ENCODE measurements at places on chromosomes 2 and 18. TPM values are rescaled to one million over a fixed set of nuclear protein-coding genes. Genes with fewer than 3 reads are reported as not detected.

C2orf78 gene
- not detected for total RNA-seq

- peaks cover 6% of the 10 kb centered on the region for H3K27me3 ChIP-seq
- no peak overlapping the region for H3K27ac ChIP-seq
- H3K4me1 ChIP-seq = no peaks in the 10 kb centered on the region
- H3K36me3 ChIP-seq = no peaks in the 10 kb centered on the region
- no peak for DNase-seq
- H3K4me3 ChIP-seq = no peak overlapping the region
Measured at GRCh38 chr2:234919711-234920110, 32.1 kb upstream of the SH3BP4 start.

REEP1 gene
- 0.71 TPM for total RNA-seq

DNA sequence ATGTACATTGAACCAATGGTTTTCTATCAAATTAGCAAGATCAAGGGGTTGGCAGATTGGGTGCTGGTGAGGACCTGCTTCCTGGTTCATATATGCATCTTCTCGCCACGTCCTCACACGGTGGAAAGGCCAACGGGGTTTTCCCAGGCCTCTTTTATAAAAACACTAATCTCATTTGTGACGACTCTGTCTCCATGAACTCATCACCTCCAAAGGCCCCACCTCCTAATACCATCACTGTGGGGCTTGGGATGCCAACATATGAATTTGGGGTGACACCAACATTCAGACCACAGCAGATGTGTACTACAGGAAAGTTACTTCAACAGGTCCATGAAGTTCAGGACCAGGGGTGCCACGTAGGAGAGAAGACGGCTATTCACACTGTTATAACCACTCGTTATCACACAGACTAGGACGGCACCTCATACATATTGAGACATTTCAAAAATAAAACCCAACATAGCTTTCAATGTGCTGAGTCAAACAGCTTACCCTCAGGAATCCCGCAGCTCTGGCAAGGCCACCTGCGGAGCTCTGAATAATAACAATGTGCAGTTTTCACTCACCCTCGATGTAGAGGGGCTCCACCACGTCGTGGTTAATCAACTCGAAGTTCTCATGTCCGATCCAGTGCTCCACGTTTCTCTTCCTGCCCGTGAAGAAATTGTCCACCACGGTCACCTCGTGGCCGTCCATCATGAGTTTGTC is 49.3 kb downstream of the UXS1 start:
- no peaks in the 10 kb centered on the region for H3K27me3 ChIP-seq
- peaks cover 56% of the 10 kb centered on the region for H3K4me1 ChIP-seq
- H3K4me3 ChIP-seq = no peak overlapping the region
- no peak for DNase-seq
- H3K27ac ChIP-seq = peak overlapping the region; percentile 85

DNA sequence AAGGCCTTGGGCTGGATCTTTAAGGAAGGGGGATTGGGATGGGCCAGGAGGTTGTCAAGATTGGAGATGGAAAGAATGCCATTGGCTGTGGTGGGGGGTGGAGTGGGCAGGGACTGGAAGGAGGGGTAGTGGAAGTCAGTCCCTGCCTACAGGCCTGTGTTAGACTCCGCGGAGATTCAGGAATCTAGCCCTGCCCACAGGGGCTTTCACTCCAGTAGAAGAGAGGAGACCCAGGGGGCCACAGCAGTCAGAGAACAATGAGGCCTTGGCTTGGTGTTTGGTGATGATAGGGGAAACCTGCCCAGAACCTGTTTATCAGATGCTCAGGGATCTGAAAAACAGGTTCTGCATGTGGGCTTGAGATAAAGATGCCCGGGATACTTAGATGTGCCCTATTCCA is 6.1 kb downstream of the STEAP3 start:
- H3K36me3 ChIP-seq = no peaks in the 10 kb centered on the region
- no peaks in the 10 kb centered on the region for H3K4me1 ChIP-seq
- no peak overlapping the region for H3K27ac ChIP-seq
- no peak for DNase-seq
- no peak overlapping the region for H3K4me3 ChIP-seq

GRCh38 chr2:234355021-234355720 is 141.7 kb downstream of the ARL4C start:
- peaks cover 24% of the 10 kb centered on the region for H3K36me3 ChIP-seq
- no peaks in the 10 kb centered on the region for H3K27me3 ChIP-seq
- H3K4me1 ChIP-seq = peaks cover 24% of the 10 kb centered on the region
- H3K27ac ChIP-seq = no peak overlapping the region

DNA sequence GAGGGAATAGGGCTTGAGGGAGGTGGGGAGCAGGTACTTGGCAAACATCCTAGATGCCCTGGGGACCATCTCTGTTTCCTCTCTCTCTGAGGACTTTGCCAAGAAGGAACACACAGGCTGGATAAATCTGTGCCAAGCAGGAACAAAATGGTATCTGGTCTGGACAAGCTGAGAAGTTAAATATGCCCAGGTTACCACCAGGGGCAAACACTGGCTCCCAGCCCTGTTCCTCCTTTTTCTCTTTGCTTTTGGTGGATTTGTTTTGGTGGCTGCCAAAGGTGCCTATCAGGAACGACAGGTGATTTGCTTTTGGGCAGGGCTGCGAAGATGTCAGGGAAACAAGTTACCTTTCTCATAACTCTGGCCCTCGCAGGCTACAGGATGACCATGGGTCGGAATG is 227.5 kb upstream of the SMAD2 start:
- peaks cover 57% of the 10 kb centered on the region for H3K27me3 ChIP-seq
- no peak overlapping the region for H3K27ac ChIP-seq
- H3K4me1 ChIP-seq = peaks cover 1% of the 10 kb centered on the region
- no peaks in the 10 kb centered on the region for H3K36me3 ChIP-seq

DNA sequence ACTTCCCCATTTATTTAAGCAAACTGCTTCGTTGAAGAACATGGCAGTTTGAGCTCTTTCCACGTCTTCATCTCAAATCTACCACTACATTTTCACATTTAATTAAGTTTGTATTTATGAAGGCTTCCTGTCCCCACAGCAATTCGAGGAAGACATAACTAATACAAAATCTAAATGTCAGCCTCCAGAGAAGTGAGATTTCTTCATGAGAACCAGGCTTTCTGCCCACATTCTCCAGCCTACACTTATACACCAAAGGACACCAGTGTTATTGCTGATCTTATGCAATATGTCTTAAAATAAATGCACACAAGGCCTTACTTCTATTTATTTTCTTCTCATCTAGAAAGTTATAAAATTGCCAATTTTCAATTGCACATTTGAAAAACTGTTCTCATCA is 1209.3 kb upstream of the FAM98A start:
- no peak for DNase-seq
- no peaks in the 10 kb centered on the region for H3K4me1 ChIP-seq
- no peaks in the 10 kb centered on the region for H3K36me3 ChIP-seq
- H3K27me3 ChIP-seq = no peaks in the 10 kb centered on the region

- H3K4me1 ChIP-seq = peaks cover 14% of the 10 kb centered on the region
- DNase-seq = no peak
- H3K27me3 ChIP-seq = peaks cover 1% of the 10 kb centered on the region
- H3K36me3 ChIP-seq = no peaks in the 10 kb centered on the region
- peak overlapping the region; percentile 76 for H3K4me3 ChIP-seq
Measured at GRCh38 chr2:24123922-24124580, 782 bp downstream of the FAM228B start.

DNA sequence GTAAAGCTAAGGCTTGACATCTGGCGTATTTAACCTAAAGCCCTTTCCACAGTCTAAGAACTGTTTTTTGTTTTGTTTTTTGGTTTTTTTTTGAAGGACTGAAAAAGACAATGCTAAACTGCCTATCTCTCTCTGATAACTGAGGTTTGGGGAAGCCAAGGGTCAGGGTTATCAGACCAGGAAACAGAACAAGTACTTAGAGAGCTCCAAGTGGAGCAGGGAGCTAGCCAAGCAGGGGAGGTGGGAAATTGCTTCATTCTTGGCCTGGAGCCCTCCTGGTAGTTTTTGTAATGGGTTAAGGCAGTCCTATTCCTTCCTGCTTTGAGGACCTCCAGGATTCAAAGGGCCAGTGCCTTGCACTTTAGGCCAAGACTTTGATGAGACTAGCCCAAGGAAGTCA is 154.3 kb upstream of the LTBP1 start:
- peaks cover 21% of the 10 kb centered on the region for H3K36me3 ChIP-seq
- no peaks in the 10 kb centered on the region for H3K4me1 ChIP-seq
- H3K4me3 ChIP-seq = no peak overlapping the region
- no peak for DNase-seq

PDE11A gene
- not detected for total RNA-seq

- no peak overlapping the region for H3K27ac ChIP-seq
- H3K36me3 ChIP-seq = peaks cover 31% of the 10 kb centered on the region
- H3K4me3 ChIP-seq = no peak overlapping the region
- peaks cover 32% of the 10 kb centered on the region for H3K4me1 ChIP-seq
- DNase-seq = no peak
Measured at GRCh38 chr2:33485051-33485450, 8.6 kb downstream of the RASGRP3 start.

DNA sequence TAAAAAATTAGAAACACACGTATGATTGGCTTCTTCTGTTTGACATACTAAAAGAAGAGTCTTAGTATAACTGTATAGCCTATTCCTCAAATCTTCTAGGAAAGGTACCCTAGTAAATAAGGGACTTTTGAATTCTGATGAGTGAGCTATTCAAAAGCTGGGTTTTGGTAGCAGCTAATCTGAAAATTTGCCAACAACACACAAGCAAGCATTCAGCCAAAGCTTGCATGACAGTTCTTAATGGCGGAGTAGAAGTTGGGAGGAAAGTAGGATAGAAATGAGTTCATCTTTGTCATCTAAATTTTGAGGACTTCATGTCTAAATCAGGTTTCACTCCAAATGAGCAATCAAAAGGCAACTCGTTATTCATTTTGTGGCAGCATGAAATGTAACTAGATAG is 813.0 kb downstream of the MBD2 start:
- DNase-seq = no peak
- no peaks in the 10 kb centered on the region for H3K4me1 ChIP-seq
- H3K27ac ChIP-seq = no peak overlapping the region
- H3K36me3 ChIP-seq = no peaks in the 10 kb centered on the region
- no peak overlapping the region for H3K4me3 ChIP-seq
- H3K27me3 ChIP-seq = no peaks in the 10 kb centered on the region

COMMD1 gene
- total RNA-seq = 29.1 TPM

GPC1 gene
- total RNA-seq = 21.9 TPM

- no peak for DNase-seq
- H3K27ac ChIP-seq = no peak overlapping the region
- no peaks in the 10 kb centered on the region for H3K4me1 ChIP-seq
- H3K27me3 ChIP-seq = no peaks in the 10 kb centered on the region
Measured at GRCh38 chr2:66682476-66682875, 247.6 kb downstream of the MEIS1 start.
